AG08395 (cell line): ENCODE measurements at places on chromosomes 16 and 17.

DNA sequence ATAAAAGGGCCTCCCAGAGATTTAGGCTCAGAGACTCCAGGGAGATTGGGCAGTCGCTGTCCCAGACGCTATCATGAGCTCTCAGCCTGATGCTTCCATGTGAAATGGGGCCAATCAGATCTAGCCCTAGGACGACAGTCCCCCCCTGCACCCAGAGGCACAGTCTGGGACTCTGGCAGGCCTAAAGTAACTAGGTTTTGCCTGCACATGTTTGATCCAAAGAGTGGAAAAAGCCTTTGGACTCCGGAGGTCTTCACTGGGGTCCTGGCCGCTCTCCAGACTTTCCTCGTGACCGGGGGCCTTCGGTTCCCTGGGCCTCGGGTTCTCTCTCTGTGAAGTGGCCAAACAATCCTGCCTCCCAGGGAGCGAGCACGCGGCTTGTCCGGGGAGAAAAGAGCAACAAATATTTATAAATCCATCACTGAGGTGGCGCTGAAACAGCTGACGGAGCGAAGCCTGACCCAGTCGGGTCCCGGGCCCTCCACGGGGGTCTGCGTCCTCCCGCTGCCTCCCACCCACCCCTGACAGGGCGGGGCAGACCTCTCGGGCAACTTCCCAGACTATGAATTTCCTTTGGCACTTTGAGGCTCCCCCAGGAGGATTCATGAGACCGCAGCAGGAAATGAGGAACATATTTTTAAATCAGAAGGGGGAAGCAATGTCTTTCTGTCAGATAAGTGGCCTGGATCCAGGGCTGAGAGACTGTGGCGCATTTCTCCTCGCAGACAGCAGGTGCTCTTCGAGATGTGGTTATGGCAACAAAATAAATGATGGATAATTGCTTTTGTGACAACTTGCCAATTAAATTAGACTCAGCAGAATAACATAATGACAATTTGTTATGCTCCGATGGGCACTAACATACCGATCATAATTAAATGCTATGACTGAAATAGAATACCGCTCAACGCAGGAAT is 38.9 kb downstream of the MRPS23 start:
- DNase-seq, result peak; percentile 58

GRCh38 chr17:33039874-33040273 is 48.2 kb downstream of the SPACA3 start:
- peak; percentile 67 for DNase-seq

DNA sequence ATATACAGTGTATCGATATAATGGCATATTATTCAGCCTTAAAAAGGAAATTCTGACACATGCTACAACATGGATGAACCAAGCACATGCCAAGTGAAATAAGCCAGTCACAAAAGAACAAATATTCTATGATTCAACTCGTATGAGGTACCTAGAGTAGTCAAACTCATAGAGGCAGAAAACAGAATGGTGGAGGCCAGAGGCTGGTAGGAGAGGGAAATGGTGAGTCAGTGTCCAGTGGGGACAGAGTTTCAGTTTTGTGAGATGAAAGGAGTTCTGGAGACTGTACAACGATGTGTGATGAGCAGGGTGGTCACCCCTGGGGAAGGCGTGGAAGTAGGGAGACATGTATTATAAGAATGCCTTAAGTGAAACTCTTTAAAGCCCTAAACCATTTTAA is 39.9 kb downstream of the RNF157 start:
- DNase-seq, result no peak

GRCh38 chr16:81437865-81438264 is 6.7 kb upstream of the CMIP start:
- DNase-seq, result no peak

- peak; percentile 55 for DNase-seq
These were observed 21.2 kb upstream of the HAS3 start for GRCh38 chr16:69084289-69084688.

DNA sequence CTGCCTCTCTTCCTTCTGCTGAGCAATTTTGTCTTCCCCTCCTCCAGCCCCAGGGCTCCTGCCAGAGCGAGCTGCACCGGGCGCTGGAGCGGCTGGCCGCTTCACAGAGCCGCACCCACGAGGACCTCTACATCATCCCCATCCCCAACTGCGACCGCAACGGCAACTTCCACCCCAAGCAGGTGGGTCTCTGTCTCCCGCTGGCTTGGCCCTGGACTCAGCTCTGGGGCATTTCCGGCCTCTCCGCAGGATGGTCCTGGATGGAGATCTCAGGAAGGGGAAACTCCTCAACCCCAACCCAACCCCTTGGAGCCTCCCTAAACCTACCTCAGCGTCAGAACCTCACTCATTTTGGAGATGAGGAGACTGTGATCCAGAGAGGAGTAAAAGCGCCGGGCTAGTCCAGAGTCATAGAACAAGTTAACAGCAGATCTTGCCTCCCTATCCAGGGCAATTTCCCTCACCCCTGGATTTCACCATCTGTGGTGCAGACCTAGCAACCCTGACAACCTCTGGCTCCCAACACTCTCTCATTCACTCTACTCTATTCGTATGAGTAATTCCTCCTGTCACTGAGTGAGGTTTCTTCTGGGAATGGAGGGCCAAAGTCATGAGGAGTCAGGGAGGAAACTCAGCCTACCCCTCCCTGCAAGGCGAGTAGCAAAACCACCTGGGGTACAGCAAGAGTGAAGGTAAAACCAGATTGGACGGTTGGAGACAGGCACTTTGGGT is 10.8 kb downstream of the IGFBP4 start:
- no peak for DNase-seq

- peak; percentile 12 for DNase-seq
These were observed 6.1 kb upstream of the CD300C start for GRCh38 chr17:74552037-74552436.

- no peak for DNase-seq
These were observed 108.0 kb downstream of the ZNF18 start for GRCh38 chr17:11889266-11889665.

DNA sequence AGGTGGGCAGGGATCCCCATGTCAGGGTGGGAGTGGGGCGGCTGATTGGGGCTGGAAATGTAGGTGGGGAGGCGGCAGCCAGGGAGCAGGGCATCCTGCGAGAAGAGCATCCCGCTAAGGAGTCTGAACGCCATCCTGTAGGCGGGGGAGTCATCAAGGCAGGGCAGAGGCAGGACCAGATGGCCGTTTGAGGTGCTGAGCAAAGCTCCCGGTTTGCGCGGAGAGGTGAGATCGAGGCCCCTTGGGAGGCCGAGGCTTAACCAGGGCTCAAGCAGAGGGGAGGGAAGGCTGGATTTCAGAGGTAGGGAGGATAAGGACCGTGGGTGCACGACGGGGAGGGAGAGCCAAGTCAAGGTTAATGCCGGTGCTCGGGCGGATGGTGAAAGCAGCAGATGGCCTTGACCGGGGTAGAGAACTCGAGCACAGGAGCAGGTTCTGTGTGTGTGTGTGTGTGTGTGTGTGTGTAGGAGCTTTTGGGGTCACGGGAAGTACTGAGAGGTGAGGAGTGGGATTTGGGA is 472 bp upstream of the NME2 start:
- DNase-seq, result peak; percentile 15

DNA sequence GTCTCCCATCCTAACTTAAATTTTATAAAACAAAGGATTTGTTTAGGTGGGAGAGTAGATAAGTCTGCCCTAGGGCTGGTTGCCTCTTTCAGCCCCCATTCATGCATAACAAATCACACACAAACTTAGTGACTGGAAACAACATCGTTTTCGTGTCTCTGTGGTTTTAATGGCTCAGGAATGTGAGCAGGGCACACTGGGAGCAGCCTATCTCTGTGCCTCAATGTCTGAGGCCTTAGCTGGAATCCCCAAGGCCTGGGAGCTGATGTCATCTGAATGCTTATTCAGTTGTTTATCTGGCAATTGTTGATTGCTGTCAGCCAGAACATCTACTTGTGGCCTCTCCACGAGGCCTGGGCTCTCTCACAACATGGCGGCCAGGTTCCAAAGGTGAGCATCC is 101.9 kb upstream of the HSBP1 start:
- peak; percentile 22 for DNase-seq

GRCh38 chr17:1190751-1191331 is 11.1 kb upstream of the ABR start:
- peak; percentile 70 for DNase-seq

DNA sequence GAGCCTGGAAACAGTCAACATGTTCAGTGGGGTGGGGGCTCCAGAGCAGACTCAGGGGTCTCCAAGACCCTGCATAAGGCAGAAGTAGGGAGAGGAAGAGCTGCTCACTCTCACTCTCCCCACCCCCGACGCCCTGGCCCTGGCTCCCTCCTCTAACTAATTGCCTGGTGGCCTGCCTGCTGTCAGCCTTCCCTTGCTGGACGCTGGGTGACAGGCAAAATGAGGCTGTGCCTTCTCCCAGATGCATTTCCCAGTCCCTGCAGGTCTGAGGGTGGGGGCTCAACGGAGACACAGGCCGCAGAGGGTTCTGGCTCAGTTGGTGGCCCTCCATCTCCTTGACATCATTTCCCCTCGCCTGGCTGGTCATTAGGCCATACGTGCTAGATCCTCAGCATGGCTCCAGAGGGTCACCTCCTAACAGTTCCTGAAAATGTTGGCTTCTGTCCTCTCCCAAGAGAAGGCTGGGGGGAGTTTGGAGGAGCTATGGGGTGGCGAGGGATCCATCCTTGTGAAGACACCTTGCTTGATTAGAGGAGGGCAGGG is 1.4 kb downstream of the FMNL1 start:
- DNase-seq, result no peak

DNA sequence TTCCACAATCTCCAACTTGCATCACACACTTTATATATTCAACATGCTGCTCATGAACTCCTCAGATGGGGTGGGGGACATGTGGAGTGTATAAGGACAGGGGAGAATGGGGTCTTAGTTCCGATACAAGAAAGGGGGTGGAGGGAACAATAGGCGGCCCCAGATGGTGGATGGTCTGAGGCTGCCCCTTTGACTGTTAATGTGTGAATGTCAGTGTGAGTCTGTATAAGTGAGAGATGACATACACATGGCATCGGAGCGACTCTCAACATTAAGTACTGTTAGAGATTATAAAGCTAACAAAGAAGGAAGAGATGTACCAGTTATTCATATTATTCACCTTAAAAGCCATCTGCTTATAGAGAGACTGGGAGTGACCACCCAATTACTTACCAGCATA is 193.1 kb downstream of the AXIN2 start:
- no peak for DNase-seq

- DNase-seq, result no peak
These were observed 15.9 kb downstream of the PIK3R6 start for GRCh38 chr17:8851600-8851999.

- DNase-seq, result peak; percentile 60
These were observed 2.4 kb downstream of the VEZF1 start for GRCh38 chr17:57985675-57985974.

DNA sequence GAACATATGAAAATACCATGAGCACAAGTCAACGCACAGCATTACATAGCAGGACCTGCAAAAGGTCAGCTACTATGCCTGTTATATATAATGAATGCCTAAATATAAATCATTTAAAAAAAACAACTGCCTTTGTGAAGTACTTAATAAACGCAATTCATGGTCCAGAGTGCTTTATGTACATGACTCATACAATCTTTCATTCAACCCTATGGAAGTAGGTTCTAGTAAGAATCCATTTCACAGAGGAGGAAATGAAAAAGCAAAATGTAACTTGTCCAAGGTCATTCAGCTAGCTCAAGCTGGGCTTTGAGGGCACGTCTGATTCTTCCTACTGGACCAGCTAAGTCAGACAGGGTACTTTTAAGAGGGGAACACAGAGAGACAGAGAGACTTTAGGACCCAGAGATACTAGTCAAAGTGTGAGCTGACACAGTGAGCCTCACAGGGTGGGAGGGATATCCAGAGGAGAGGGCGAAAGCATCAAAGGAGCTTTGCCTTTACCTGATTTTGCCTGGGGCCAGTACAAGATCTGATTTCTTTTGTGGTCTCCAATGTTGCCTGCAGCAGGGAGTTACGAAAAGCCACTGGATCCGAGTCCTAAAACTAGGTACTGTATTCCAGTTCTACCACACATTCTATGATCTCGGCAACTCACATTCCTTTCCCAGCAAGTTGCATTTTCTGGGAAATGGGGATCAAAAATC is 83.4 kb upstream of the ZFHX3 start:
- no peak for DNase-seq
